ENCODE measurements at places on chromosomes 3 and 15.

DNA sequence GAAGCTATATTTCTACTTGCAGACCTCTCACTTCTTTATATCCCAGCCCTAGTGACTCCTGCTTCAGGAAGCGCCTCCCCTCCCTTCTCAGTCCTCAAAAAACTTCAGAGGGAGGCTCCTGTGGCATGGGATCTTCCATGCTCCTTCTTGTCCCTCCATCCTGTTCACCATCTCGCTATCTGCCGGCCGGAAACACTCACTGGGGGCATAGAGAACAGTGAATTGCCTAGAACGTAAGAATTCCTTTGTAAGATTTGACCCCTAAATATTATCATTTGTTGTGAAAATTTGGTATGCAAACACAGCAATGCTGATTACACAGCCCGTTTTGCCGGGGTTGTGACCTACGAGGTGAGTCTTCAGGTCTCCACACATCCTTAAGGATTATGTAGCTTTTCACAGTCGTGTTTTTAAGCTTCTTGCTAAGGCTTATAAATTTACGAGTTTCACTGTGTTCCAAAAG is 218.7 kb upstream of the ATP10A start:
- DNase-seq: no peak

GRCh38 chr3:117035745-117036144 is 326.2 kb downstream of the TUSC7 start:
- DNase-seq: peak; percentile 18

- DNase-seq: peak; percentile 18
Observed at GRCh38 chr15:43469867-43470266, 23.1 kb downstream of the TP53BP1 start.

DNA sequence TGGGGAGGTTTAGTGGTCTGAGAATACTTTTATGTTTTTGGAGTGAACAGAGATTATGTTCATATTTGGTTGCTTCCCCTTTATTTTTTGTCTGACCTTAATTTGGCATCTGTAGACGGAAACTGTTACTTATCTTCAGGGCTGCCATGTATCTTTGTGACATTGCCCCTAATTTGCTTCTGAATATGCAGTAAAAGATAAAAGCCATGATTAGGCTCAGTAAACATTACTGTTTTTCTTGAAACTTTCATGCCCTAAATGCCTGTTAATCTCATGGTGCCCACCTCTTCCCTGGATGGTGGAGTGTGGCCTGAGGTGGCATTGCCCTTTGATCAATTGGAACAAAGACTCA is 106.7 kb downstream of the C3orf70 start:
- DNase-seq: no peak

Data from astrocyte of the hippocampus (primary cell).